ENCODE measurements at places on chromosomes 13 and 19.

DNA sequence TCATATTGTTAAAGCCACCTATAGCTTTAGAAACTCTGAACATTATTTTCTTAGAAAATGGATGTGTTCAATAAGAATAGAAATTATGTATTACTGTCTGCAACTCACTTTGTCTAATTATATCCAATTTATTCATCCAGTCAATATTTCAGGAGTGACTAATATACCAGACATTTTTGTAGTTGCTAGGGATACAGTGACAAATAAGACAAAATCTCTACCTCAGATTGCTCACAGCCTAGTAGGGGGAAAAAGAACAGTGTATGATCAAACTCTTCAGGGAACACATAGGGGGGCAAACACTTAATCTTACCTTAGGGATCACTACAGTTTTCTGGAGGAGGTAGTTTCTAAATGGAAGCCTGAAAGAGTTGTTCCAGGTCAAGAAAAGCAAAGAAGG is 8.6 kb downstream of the BRCA2 start:
- no peak for DNase-seq

DNA sequence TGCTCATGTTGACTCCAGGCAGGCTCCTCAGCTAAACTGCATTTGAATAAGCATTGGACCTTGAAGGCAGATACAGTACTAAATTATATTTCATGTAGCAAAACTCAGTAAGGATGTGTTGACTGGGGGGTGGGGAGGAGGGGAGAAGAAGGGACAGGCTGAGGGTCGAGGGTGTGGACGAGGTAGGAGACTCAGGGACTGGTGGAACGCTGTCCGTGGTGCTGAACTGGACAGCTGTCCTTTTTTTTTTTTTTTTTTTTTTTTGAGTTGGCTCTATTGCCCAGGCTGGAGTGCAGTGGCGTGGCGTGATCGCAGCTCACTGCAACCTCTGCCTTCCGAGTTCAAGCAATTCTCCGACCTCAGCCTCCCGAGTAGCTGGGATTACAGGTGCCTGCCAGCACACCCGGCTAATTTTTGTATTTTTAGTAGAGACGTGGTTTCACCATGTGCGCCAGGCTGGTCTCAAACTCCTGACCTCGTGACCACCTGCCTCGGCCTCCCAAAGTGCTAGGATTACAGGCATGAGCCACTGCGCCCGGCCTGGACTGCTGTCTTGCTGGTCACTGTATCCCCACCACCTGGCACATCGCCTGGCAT is 33.2 kb upstream of the CASP14 start:
- no peak for DNase-seq

- no peak for DNase-seq
These were observed 56.6 kb downstream of the SLITRK1 start for GRCh38 chr13:83825676-83826075.

DNA sequence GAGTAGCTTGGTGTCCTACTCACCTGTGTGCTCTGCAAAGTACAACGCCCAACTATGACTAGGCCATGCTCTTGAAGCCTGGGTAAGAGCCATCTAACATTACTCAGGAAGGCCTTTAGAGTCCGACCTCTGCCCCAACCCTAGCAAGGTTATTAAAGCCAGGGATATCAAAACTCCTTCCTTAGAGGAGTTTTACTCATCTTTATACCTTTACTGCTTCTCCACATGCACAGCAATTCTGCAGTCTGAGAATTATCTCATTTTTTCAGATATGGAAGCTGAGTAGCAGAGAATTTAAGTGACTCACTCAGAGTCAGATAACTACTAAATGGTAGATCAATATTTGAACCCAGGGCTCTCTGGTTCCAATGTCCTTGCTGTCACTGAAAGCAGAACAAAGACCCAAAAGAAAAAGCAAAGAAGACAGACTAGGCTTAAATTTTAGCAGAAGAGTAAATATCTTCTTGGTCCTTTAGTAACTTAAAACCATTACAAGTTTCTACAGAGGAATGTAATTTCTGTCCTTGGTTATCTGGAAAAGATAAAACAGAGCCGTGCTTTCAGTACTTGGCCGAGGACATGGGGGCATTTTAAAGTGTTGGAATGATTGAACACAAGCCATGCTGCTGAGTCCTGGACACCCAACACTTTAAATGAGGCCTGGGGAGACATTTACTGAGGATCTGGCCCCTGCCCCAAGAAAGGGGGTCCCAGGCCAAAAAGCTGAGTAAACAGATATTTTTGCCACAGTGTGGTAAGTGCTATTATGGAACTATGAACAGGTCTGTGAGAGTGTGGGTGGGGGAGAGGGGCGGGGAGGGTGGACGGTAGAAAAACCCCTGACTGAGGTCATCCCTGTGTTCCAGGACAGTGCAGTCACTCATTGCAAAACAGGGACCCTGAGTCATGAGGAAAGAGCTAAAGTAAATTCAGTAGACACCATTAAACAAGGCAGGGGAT is 18.4 kb upstream of the KPNA3 start:
- no peak for DNase-seq

GRCh38 chr19:30887042-30887441 is 462.2 kb downstream of the TSHZ3 start:
- DNase-seq = peak; percentile 86

DNA sequence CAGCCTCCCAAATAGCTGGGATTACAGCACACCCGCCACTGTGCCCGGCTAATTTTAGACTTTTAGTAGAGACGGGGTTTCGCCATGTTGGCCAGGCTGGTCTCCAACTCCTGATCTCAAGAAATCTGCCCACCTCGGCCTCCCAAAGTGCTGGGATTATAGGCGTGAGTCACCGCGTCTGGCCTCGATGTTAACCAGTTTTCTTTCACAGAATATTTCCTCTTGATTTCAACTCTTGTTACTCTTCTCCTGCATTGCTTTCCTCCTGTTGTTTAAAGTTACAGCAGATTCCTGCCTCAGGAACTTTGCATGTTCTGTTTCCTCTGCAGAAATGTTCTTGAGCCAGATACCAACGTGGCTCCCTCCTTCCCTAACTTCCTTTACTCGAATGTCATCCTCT is 3.7 kb upstream of the PEX11G start:
- DNase-seq = no peak

DNA sequence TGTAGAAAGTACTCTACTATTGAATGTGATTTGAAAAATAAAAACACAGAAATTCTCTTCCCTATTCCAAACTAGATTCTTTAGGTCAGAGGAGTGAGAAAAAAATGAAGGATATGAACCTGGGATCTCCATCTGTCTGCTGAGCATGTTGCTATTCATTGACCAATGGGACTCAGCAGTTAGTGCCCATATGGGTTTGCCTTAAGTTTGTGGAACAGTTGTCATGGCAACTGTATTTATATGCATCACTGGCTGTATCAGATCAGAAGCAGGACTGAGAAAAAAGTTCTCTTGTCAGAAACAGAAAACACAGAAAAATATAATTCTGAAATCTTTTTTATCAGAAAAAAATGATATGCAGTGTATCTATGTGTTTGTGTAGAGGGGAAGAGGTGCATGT is 73.3 kb upstream of the ATXN8OS start:
- DNase-seq = no peak

DNA sequence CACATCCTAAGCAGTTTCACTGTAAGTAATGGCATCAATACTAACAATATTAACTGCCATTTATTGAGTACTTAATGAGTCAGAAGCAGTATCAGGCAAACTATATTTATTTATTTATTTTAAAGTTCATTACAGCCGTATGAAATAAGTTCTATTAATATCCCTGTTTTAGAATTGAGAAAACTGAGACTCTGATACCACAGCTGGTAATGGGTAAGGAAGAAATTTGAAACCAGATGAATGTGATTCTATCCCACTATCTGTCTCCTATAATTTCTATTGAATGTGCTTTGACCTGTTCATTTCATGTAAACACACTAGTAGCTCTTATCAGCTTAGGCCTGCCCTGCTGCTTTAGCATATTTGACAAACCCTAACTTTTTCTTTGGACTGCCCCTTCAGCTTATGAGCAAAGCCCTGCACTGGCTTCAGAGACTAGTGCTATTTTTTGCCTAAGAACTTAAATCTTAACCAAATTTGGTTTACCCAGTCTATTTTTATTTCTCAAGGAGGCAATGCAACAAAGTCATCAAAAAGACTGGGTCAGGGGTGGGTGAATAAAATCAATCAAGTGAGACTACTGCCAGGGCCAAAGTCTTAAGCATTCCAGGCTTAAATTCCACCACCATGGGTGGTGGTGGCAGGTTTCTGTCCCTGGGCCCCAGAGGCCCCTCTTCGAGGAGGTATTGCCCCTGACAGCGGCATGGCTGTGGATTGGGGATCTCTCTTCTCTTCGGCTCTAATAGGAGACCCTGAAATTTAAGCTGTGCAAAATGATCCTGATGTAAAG is 143.4 kb downstream of the DLEU7 start:
- DNase-seq = no peak

GRCh38 chr19:58553799-58554493 is 959 bp downstream of the CHMP2A start:
- DNase-seq = no peak

DNA sequence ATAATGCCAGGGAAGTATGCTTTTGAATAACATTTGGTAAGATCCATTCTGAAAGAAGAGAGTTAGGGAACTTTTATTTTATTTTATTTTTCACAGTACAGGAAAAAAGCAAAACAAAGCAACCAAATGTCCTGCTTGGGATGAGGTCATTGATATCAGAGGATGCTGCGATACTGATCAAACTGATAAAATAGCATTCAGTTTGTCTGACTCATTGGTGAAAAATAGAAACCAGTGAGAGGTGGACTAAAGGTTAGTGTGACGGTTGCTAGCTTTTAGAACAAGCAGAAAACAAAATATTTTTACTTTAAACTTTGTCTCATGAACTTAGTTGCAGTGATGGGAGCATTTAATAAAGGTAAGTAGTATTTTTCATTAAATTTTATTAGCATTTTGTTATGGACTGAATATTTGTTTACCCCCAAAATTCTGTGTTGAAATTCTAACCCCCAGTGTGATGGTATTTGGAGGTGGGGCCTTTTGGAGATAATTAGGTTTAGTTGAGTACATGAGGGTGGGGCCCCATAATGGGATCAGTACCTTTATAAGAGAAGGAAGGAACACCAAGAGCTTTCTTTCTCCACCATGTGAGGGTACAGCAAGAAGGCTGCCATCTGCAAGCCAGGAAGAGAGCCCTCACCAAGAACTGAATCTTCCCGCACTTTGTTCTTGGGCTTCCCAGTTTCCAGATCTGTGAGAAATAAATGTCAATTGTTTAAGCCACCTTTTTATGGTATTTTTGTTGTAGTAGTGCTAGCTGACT is 37.3 kb downstream of the ITGBL1 start:
- DNase-seq = peak; percentile 23

GRCh38 chr13:32079587-32079986 is 48.0 kb downstream of the FRY start:
- DNase-seq = no peak

DNA sequence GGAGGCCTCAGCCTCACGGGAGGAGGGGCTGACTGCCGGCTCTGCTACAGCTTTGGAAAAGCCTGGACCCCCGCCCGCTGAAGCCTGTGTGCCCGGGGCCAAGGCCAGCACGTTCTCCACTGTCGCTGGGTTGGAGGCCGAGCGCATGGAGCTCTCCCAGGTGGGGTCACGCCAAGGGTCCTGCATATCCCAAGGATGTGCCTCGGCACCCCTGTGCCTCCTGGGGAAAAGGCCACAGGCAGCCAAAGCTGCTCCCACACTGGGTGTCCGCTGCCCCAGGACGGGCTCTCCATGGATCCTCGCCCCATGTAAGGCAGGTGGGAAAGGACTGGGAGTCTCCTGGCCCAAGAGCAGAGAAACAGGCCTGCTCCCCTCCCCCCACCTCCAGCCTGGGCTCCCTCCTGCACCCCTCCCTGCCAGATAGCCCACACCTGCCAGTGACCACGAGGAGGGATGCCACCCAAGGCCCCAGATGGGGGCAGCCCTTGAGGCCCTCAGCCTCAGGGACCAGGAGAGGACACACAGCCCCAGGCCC is 64.0 kb downstream of the MLLT1 start:
- DNase-seq = no peak

- DNase-seq = no peak
These were observed 38.5 kb downstream of the NAXD start for GRCh38 chr13:110653851-110654250.

DNA sequence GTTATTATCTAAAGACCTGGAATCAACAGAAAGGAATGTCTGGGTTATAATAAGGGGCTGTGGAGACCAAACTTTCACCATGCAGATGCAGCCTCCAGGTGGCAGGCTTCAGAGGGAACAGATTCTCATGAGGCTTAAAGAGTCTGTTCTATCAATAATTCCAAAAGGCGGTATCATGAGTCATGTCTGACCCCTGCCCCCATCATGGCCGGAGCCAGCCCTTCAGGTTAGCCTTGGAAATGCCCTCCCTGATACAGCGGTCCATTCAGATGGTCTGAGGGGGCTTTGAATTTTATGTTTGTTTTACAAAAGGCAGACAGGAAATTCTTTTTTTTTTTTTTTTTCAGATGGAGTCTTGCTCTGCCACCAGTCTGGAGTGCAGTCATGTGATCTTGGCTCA is 21.7 kb upstream of the LAMP1 start:
- DNase-seq = peak; percentile 89

DNA sequence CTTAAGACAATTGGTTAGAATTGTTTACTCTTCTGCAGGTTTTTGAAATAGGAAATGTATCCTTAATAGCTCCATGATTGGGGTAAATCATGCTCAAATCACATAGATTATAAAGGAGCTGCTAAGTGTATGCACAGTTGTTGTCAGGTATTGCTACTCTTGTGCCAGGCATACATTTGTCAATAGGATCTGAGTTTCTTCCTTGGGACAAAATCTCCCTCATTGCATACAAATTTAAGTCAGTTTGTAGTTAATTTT is 109.3 kb upstream of the MLNR start:
- DNase-seq = no peak

- no peak for DNase-seq
These were observed 777.2 kb downstream of the UQCRFS1 start for GRCh38 chr19:28435551-28436271.

- no peak for DNase-seq
These were observed 37.4 kb downstream of the CEBPA start for GRCh38 chr19:33264881-33265445.

DNA sequence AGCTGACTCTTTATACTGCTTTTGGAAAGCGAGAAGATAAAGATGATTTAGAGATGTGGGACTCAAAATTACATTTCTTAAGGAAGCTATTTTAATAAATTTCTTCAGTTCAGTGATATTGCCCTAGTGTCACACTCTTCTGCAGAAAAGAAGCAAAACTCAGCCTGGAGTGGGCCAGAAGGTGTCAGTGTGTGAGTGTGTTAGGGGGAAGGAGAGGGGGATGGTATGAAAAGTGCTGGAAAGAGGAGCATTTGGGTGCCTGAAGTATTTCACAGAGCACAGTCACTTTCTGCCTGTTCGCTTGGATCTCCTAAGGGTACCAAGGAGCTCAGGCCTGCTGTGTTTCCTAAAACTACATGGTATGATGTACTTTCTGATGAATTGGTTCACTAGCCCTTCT is 84.5 kb upstream of the FRY start:
- no peak for DNase-seq

GRCh38 chr19:29942404-29943261 is 594 bp downstream of the URI1 start:
- peak; percentile 58 for DNase-seq

Data from WERI-Rb-1 (cell line).